ENCODE measurements at places on chromosomes 5 and 9.

GRCh38 chr5:102843997-102844396, 88.9 kb downstream of the PAM start:
- no peak for DNase-seq

- no peak for DNase-seq
Observed at GRCh38 chr5:90824436-90824835, 265.8 kb downstream of the ADGRV1 start.

DNA sequence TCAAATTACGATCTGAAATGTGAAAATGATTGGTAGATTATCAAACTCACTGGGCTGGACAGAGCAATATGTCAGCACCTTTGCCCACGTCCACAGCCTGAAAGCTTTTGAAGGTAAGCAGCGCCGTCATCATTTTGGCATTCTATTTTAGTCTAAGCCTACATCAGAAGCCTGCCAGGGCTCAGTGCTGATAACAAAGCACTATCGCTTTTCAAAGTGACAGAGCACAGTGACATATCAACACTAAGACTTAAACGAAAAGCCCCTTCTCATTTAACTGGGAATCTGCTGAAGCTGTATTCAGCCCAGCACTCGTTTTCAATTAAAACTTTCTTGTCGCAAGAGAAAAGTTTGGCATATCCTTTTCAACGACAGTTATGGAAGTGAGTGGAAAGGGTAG, 1076.3 kb downstream of the PTPRD start:
- no peak for DNase-seq

DNA sequence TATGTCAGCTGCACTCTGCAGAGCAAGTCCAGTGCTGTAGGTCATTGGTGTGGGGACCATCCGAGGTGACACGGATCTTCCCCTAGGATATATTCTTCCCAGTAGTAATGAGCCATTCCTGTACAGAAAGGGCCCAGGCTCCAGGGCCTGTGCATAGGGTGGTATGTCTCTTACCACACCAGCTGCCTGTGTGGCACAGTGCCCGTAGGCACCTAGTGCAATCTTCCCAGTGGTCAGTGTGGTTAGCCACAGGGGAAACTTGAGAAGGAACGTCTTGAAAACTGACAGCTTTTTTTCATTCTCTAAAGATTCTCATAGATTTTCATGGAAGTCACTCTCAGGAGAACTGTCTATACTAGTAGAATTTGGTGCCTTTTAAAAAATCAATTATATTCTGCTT, 39.8 kb downstream of the CYSTM1 start:
- DNase-seq = no peak

DNA sequence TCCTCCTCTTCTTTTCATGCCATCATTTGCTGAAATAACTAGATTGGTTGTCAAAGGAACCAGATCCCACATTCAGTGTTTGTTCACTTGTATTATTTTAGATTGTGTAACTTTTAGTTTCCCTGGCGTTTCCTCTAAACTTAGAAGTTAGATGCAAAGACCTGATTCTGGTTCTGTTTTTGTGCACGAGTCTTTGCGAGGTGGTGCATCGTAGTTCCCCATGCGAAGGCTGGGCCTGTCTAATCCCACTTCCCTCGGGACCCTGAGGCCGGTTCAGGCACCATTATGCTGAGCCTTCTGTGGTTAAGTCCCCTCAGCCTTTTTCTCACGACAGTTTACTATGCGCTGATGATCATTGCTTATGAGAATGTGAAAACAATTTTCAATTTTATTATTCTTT, 219.1 kb upstream of the OTULINL start:
- no peak for DNase-seq

GRCh38 chr5:79032782-79033181, 36.7 kb downstream of the DMGDH start:
- DNase-seq = no peak

- DNase-seq = no peak
Observed at GRCh38 chr9:72338631-72339030, 26.4 kb downstream of the ZFAND5 start.

DNA sequence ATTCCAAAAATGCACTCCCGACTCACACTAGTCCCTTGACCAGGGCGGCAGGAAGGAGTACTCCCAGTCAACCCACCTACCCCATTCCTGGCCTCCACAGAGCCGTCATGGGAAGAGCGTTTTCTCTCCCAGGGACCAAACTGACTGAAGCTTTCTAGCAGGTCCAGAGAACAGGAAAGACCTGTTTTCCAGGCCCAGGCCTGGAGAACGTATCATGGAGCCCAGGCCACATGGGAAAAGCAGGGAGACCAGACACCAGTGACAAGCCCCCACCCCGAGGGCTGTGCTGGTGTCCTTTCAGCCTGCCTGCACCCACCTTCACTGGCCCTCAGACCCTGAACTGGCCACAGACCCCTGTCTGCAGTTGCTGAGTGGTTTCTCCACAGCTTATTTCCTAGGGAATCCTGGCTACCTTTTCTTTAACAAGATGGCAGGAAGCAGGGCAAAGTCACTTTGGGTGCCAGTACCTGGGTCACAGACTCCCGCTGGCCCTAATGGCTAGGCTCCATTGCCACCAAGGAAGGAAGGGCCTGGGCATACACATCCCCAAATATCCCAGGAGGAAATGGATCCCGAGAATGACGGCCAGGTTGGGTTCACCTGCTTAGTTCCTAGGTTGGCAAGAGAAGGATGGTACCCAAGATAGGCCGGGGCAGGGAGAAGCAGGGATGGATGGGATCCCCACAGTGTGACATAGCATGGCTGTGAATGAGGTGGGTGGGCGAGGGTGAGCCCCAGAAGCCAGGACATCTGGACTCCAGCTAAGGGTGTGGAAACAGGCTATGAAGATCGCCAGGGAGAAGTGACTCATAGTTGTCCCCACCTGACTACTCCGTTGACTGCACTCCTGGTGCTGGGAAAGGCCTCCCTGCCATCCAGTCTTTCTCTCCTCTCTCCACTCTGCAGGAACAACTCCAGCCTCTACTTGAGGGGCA, 12.2 kb downstream of the CCNI2 start:
- no peak for DNase-seq

DNA sequence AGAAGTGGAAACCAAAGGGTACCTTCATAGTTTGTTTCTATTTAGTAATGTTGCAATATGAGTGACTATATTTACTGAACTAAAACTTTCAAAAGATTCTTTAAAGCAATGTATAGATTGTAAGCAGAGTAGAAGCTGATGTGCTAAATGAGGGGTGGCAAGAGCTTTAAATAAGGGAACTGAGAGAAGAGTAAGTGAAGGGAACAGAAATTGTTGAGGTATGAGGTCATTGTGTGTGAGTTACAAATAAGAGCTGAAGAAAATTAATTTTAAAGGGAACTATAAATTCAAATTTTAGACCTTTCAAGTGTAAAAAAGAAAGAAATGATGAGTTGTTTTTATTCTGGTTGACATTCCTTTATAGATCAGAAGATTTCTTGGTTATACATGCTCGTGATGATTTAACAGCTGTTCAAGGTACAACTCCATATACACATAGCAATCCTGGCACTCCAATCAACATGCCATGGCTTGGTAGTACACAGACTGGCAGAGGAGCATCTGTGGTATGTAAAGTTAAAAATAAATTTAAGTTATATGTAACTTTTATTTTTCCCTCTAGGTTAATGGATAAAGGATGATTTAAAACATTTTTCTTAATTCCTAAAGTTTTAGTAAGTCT, 135.1 kb upstream of the TNFAIP8 start:
- DNase-seq = no peak

DNA sequence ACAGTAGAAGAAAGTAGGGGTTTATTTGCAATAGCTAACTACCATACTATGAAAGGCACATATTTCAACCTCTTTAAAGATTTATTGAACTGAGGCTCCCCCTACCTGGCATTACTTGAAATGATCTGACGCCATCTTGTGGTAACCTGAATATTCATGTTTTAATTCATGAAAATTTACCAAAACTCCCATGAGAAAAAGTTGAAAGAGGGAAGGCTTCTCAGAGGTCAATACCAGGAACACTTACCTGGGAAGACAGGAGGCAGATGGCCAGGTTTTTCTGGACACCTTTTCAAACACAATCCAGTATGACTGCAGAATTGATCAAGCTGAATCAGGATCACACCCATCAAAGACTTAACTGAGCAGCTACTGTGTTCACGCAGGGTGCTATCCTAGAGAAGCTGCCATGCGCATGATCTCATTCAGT, 9.4 kb downstream of the PRELID2 start:
- no peak for DNase-seq

GRCh38 chr9:107710546-107710945, 221.0 kb upstream of the KLF4 start:
- no peak for DNase-seq

DNA sequence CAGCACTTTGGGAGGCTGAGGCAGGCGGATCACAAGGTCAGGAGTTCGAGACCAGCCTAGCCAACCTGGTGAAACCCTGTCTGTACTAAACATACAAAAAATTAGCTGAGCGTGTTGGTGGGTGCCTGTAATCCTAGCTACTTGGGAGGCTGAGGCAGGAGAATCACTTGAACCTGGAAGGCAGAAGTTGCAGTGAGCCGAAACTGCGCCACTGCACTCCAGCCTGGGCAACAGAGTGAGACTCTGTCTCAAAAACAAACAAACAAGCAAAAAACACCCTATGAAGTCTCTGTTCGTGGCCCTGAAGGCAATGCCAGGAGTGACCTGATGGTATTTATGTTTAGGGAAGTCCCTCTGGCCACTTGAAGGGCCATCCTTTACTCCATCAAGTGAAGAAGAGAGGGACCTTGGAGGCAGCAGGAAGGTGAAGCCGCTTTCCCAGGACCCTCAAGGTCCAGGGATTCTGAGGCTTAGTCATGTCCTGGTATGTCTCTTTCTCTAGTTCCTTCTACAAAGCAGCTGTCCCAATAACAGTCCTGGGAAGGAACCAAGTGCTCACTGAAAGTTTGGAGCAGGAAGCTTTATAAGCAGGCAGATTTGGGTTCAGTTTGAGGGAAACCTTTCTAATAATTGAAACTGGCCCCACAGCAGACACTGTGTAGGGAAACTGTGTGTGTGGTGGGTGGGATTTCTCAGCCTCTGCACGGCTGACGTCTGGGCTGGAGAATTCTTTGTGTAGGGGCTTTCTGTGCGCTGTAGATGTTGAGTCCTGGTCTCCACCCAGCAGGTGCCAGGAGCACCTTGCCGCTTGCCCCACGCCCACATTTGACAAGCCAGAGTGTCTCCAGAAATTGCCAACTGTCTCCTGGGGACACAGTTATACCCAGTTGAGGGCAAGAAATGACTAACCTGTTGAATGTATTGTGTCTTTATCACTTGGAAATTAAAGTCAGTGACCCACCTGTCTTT, 12.5 kb downstream of the PHF2 start:
- DNase-seq = no peak

- DNase-seq = no peak
Observed at GRCh38 chr5:176726746-176727527, 79.7 kb downstream of the TSPAN17 start.

- peak; percentile 23 for DNase-seq
Observed at GRCh38 chr5:128777052-128777451, 188.2 kb upstream of the SLC27A6 start.

- no peak for DNase-seq
Observed at GRCh38 chr9:91943478-91944470, 6.3 kb downstream of the ROR2 start.

Measured in T-helper 1 cell (primary cell).